Small intestine (tissue), 16 donors: ENCODE measurements at places on chromosomes 12 and 14. TPM values are rescaled to one million over a fixed set of nuclear protein-coding genes. Genes with fewer than 3 reads are reported as not detected.
A peak's percentile ranks its signal among the peaks of the same experiment; 100 is the strongest.

- H3K27ac ChIP-seq = peak overlapping the region; percentile 32
- H3K4me3 ChIP-seq = no peak overlapping the region
- DNase-seq = no peak
- no peaks in the 10 kb centered on the region for H3K27me3 ChIP-seq
- H3K4me1 ChIP-seq = no peaks in the 10 kb centered on the region
These were observed 6.8 kb downstream of the GIT2 start for GRCh38 chr12:109989380-109989779.

- no peak overlapping the region for H3K4me3 ChIP-seq
- H3K36me3 ChIP-seq = peaks cover 27% of the 10 kb centered on the region
- H3K27me3 ChIP-seq = no peaks in the 10 kb centered on the region
- peaks cover 6% of the 10 kb centered on the region for H3K4me1 ChIP-seq
- no peak for DNase-seq
These were observed 42.6 kb downstream of the PLXNC1 start for GRCh38 chr12:94191023-94191422.

Gene PCED1B
- 1.4 TPM for polyA plus RNA-seq

DNA sequence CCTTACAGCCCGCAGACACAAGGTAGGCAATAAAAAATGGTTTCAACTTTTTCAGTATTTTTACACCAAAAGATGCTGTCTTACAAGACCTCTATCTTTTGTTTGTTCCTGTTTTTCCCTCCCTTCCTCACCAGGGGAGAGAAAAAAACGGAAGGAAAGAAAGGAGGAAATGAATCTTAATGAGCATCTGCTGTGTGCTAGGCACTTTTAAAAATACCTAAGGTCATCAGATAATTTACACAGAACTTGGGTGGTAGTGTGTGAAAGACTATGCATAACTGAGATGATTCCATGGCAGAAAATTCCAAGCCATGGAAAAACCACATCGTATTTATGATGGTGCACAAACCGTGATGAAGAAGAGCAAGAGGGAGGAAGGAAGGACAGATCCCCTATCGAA is 121.2 kb downstream of the DIP2B start:
- peaks cover 25% of the 10 kb centered on the region for H3K4me1 ChIP-seq
- no peak overlapping the region for H3K27ac ChIP-seq
- H3K4me3 ChIP-seq = no peak overlapping the region
- no peaks in the 10 kb centered on the region for H3K27me3 ChIP-seq
- no peak for DNase-seq

Gene BTBD6
- 84.1 TPM for polyA plus RNA-seq

DNA sequence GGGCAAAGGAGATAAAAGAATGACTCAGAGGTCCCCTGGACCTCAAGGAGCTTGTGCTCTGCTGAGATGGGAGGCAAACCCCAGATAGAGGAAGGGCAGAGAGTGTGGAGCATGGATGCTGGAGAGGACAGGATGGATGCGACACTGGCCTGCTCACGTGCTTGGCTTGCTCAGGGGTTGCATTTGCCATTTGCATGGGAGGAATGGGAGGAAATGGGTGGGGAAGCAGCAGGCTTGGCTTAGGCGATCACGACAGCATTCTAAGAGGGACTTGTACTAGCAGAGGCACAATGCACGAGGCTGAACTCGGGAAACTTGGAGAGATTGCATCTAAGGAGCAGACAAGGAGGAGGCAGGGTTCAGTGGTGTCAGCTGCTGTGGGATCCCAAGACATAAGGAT is 19.8 kb downstream of the CD9 start:
- no peak for DNase-seq
- no peak overlapping the region for H3K4me3 ChIP-seq
- H3K36me3 ChIP-seq = no peaks in the 10 kb centered on the region
- H3K27ac ChIP-seq = no peak overlapping the region

DNA sequence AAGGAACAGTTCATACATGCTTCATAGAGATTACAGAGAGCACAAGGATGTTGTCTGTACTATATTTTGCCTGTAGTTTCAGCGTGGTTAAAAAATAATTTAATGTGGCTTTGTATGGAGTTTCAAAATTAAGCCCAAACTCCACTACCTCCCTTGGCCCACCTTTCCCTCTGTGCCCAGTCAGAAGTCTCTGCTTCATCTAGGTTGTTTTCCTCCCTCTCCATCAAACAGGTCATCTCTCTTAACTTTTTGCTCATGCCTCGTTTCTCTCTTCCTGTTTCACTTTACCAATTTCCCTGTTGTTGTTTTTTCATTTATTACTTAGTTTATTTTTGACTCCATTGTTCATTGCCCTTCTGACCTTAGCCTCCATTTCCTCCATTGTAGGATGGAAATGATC is 94.9 kb upstream of the NEDD1 start:
- no peaks in the 10 kb centered on the region for H3K27me3 ChIP-seq
- H3K27ac ChIP-seq = no peak overlapping the region
- H3K4me1 ChIP-seq = no peaks in the 10 kb centered on the region
- H3K36me3 ChIP-seq = no peaks in the 10 kb centered on the region
- no peak for DNase-seq

GRCh38 chr14:69366761-69367160 is 31.3 kb downstream of the ERH start:
- no peaks in the 10 kb centered on the region for H3K4me1 ChIP-seq
- DNase-seq = no peak
- no peaks in the 10 kb centered on the region for H3K27me3 ChIP-seq
- H3K36me3 ChIP-seq = no peaks in the 10 kb centered on the region
- no peak overlapping the region for H3K27ac ChIP-seq
- H3K4me3 ChIP-seq = no peak overlapping the region

Gene RASSF3
- polyA plus RNA-seq = 23.3 TPM

Gene SCNN1A
- polyA plus RNA-seq = 14.4 TPM

DNA sequence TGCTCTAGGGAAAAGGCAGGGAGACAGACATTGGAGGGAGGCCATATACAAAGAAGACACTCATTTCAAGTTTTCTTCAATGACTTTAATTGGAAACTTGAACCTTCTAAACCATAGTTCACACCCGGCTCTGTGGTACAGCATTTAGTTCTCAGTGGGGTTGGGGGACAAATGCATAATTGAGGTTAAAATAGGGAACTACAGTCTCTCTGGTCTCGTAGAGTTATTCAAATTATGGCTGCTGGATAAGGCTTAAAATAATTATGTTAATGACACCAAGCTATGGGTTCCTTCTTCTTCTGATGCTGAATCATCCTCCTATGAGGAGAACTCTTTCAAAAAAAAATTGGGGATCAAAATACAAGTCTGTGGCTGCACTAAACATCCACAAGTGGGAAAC is 3.8 kb upstream of the RPAP3 start:
- peaks cover 6% of the 10 kb centered on the region for H3K4me1 ChIP-seq
- no peak overlapping the region for H3K27ac ChIP-seq
- H3K36me3 ChIP-seq = no peaks in the 10 kb centered on the region
- DNase-seq = no peak
- H3K4me3 ChIP-seq = no peak overlapping the region

GRCh38 chr14:74616507-74616906 is 4.5 kb upstream of the LTBP2 start:
- H3K36me3 ChIP-seq = no peaks in the 10 kb centered on the region
- no peaks in the 10 kb centered on the region for H3K4me1 ChIP-seq
- no peak overlapping the region for H3K4me3 ChIP-seq
- peaks cover 3% of the 10 kb centered on the region for H3K27me3 ChIP-seq

DNA sequence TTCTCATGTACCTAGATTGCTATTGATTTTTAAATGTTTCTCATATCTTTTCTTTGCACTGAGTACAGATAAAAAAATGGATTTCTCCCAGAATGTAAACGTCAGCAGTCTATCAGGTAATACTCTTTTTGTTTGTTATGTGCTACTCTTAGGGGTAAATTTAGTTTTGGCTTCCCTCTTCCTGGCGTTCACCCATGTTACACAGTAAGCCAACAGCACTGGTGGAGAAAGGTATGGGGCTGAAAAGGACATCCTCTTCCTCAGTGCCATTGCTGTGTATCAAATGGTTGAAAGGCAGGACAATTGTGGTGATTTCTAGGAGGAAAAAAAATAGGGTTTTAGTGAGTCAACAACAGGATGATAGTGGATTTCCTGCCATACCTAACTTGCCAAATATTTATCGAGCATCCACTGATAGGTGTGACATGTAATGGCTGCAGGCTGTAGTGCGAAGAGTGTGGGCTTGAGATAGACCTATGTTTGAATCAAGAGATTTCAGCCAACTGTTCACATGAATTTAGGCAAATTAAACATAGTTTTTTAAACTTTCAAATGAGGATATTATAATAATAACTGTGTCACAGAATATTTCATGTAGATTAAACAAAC is 7.5 kb downstream of the KLRF2 start:
- no peaks in the 10 kb centered on the region for H3K36me3 ChIP-seq
- H3K27me3 ChIP-seq = no peaks in the 10 kb centered on the region
- H3K4me1 ChIP-seq = no peaks in the 10 kb centered on the region
- H3K4me3 ChIP-seq = no peak overlapping the region
- H3K27ac ChIP-seq = no peak overlapping the region

Gene FAM186B
- polyA plus RNA-seq = 0.37 TPM

DNA sequence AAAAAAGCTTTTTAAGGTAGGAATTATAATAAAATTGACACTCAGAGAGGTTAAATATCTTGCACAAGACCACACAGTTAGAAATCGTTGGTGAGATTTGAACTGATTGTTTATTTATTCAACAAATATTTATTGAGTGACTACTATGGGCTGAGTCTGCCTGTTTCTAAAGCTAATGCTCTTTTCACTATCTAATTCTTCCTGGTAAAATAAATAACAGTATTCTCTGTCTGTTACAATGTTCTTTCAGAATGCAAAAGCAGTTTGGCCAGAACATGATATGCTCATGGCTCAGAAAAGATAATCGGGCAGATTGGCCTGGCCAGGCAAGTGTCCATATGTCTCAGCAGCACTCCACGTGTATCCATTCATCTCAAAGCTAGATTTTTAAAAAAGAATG is 82.0 kb downstream of the BTG1 start:
- H3K36me3 ChIP-seq = no peaks in the 10 kb centered on the region
- DNase-seq = no peak
- H3K27me3 ChIP-seq = no peaks in the 10 kb centered on the region
- no peak overlapping the region for H3K27ac ChIP-seq
- H3K4me1 ChIP-seq = no peaks in the 10 kb centered on the region
- no peak overlapping the region for H3K4me3 ChIP-seq

GRCh38 chr14:95225251-95225887 is 68.0 kb upstream of the DICER1 start:
- H3K27me3 ChIP-seq = no peaks in the 10 kb centered on the region
- DNase-seq = no peak
- H3K4me3 ChIP-seq = no peak overlapping the region
- H3K4me1 ChIP-seq = peaks cover 3% of the 10 kb centered on the region
- H3K36me3 ChIP-seq = peaks cover 2% of the 10 kb centered on the region

DNA sequence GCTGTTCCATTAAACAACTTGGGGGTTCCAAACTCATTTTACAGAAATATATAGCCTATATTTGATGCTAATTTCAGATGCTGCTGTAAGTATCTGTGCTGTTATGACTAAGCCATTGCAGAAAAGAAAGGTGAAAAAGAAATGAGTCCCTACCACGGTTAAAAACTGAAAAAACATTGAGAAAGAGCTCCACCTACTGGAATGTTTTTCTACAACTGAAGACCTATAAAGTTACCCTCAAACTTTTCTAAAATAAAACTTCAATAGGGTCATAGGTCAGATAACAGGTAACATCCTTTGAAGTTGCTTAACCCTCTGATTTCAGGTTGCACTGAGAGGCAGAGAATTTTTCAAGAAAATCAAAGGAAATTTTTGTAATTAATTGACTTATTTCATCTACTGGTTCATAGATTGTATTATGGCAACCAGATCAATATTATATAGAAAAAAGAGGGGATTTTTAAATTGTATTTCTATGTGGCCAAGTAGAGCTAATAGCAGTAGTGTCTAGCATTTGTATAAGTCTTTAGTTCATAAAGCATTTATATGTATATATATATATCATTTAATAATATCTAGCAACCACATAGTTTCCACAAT is 279.9 kb downstream of the RPS29 start:
- H3K36me3 ChIP-seq = no peaks in the 10 kb centered on the region
- H3K4me1 ChIP-seq = no peaks in the 10 kb centered on the region
- H3K27me3 ChIP-seq = no peaks in the 10 kb centered on the region
- H3K27ac ChIP-seq = no peak overlapping the region
- peak; percentile 11 for DNase-seq

Gene KLHDC1
- 3.2 TPM for polyA plus RNA-seq

DNA sequence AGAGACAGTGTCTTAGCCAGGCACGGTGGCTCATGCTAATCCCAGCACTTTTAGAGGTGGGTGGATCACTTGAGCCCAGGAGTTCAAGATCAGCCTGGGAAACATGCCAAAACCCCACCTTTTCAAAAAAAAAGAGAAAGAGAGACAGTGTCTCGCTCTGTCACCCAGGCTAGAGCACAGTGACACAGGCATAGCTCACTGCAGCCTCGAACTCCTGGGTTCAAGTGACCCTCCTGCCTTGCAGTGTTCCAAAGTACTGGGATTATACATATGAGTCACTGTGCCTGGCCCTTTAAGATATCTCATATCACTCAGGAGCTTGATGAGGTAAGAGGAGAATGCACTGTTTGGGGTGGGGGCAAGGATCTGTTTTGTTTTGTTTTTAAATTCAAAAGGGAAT is 48.1 kb upstream of the LTBP2 start:
- no peak for DNase-seq
- no peaks in the 10 kb centered on the region for H3K27me3 ChIP-seq
- H3K4me3 ChIP-seq = no peak overlapping the region
- no peak overlapping the region for H3K27ac ChIP-seq

DNA sequence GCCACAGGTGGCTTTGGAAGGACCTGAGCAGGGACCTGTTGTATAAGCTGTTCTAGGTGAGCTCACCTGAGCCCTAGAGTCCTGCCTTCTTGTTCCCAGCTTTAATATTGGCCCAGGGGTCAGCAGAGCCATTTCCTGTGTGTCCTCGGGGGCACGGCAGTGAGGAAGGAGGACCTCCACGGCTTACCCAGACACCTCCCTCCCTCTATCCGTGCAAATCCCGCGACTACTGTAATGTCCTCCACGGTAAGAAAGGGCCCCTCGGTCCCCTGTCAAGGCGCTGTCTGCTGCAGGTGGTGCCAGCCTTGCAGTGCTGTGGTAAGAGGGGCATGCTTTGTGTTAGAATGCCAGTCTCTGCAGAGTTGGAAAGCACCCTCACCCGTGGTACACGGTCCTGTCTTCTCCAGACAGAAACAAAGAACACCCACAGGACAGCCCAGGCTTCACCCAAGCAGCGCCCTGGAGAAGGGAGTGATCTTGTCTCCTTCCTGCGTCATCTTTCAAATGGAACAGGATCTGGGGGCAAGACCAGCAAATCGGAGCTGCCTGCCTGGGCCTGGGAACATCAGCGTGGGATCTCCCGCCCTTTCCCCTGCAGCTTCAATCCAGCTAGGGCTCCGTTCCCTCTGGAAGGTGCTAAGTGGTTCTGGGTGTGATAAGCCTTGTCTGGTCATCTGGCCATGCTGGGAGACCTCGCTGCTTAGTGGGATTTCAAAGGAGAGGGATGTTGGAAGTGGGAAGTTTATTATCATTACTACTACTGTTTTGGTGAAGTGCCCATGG is 20.2 kb upstream of the FZD10 start:
- H3K4me3 ChIP-seq = no peak overlapping the region
- DNase-seq = no peak
- no peak overlapping the region for H3K27ac ChIP-seq
- no peaks in the 10 kb centered on the region for H3K4me1 ChIP-seq
- no peaks in the 10 kb centered on the region for H3K27me3 ChIP-seq
- H3K36me3 ChIP-seq = no peaks in the 10 kb centered on the region

Gene ADAMTS20
- polyA plus RNA-seq = not detected
